ENCODE measurements at places on chromosomes 2 and 18. TPM values are rescaled to one million over a fixed set of nuclear protein-coding genes. Genes with fewer than 3 reads are reported as not detected.

GRCh38 chr2:36553683-36554082 lies 44.3 kb downstream of the FEZ2 start:
- no peak for DNase-seq
- peaks cover 31% of the 10 kb centered on the region for H3K4me1 ChIP-seq
- peaks cover 28% of the 10 kb centered on the region for H3K36me3 ChIP-seq
- no peak overlapping the region for H3K27ac ChIP-seq
- H3K4me3 ChIP-seq = no peak overlapping the region
- no peaks in the 10 kb centered on the region for H3K27me3 ChIP-seq

GRCh38 chr2:49032936-49033335 lies 121.4 kb downstream of the FSHR start:
- peaks cover 6% of the 10 kb centered on the region for H3K4me1 ChIP-seq
- H3K27ac ChIP-seq = no peak overlapping the region
- H3K4me3 ChIP-seq = no peak overlapping the region
- no peaks in the 10 kb centered on the region for H3K36me3 ChIP-seq
- H3K27me3 ChIP-seq = no peaks in the 10 kb centered on the region
- no peak for DNase-seq

DNA sequence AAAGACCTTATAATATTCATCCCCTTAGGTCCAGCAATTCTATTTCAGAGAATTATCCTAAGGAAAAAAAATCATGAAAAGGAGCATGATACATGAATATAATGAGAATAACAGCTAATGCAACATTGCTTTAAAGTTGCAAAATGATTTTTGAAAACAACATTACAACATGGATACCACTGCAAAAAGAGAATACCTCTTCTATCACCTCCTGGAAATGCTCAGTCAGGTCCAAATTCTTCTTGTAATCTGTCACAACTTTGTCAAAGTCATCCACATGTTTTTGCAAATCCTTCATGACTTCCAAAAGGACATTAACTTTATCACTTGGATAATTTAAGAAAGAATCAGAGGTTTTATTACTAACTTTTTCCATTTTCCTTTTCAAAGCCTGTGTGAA lies 47.9 kb upstream of the TTN start:
- no peak for DNase-seq
- no peak overlapping the region for H3K27ac ChIP-seq
- peaks cover 7% of the 10 kb centered on the region for H3K4me1 ChIP-seq
- H3K36me3 ChIP-seq = no peaks in the 10 kb centered on the region

- no peak for DNase-seq
- H3K36me3 ChIP-seq = no peaks in the 10 kb centered on the region
- H3K4me3 ChIP-seq = no peak overlapping the region
- no peaks in the 10 kb centered on the region for H3K4me1 ChIP-seq
- H3K27ac ChIP-seq = no peak overlapping the region
- H3K27me3 ChIP-seq = no peaks in the 10 kb centered on the region
Observed at GRCh38 chr2:76556018-76556417, 845.3 kb upstream of the GCFC2 start.

DNA sequence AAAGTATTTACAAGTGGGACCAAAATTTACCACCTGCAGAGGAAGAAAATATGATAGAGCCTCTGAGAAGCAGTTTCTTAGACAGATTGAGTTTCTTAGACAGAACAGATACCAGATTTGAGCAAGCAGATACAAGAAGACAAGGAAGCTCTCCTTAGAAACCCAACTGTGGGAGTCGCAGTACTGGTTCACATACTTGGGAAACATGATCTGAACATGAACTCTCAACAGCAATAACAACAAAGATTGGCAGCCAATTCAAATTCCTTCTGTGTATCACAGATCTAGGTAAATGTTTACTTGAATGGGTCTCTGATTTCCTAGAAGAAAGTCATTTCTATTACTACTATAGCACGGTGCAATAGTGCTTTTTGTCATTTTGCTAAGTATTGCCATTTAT lies 82.1 kb downstream of the OLA1 start:
- H3K36me3 ChIP-seq = peaks cover 33% of the 10 kb centered on the region
- DNase-seq = no peak

DNA sequence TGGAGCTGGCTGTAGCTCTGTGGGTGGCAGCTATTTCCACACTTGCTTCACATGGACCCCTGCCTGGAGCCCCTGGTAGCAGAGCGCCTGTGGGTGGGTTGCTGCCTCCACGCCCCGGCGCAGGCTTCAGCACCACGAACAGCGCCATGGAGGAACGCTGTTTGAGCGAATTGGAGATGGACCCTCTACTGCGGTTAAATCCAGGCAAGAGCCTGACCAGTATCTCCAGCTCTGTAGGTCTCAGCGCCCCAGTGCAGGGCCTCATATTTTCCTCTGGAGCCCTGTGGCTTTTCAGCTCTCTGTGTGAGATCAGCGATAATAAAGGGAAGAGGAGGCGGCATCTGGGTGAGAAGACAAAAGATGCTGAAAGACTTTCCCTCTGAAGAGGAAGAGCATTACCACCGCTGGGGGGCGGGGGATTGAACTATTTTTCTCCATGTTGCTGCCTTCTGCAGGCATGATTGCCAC lies 12.0 kb downstream of the ONECUT2 start:
- H3K27ac ChIP-seq = no peak overlapping the region
- H3K27me3 ChIP-seq = peaks cover 91% of the 10 kb centered on the region
- no peak overlapping the region for H3K4me3 ChIP-seq
- DNase-seq = peak; percentile 86

GRCh38 chr18:39647627-39648534 lies 2082.3 kb upstream of the CELF4 start:
- H3K4me3 ChIP-seq = no peak overlapping the region
- H3K4me1 ChIP-seq = peaks cover 13% of the 10 kb centered on the region
- H3K27me3 ChIP-seq = no peaks in the 10 kb centered on the region
- no peak for DNase-seq
- no peaks in the 10 kb centered on the region for H3K36me3 ChIP-seq
- H3K27ac ChIP-seq = peak overlapping the region; percentile 4

- peak overlapping the region; percentile 97 for H3K27ac ChIP-seq
- H3K4me3 ChIP-seq = no peak overlapping the region
- H3K36me3 ChIP-seq = no peaks in the 10 kb centered on the region
- DNase-seq = peak; percentile 17
- peaks cover 47% of the 10 kb centered on the region for H3K4me1 ChIP-seq
Observed at GRCh38 chr2:239230318-239231052, 170.3 kb downstream of the HDAC4 start.

- DNase-seq = no peak
- H3K27me3 ChIP-seq = peaks cover 16% of the 10 kb centered on the region
- peaks cover 6% of the 10 kb centered on the region for H3K4me1 ChIP-seq
- no peak overlapping the region for H3K4me3 ChIP-seq
Observed at GRCh38 chr2:99524056-99524455, 34.2 kb upstream of the REV1 start.

GRCh38 chr2:20592106-20593071 lies 58.5 kb downstream of the HS1BP3 start:
- H3K27me3 ChIP-seq = no peaks in the 10 kb centered on the region
- peaks cover 2% of the 10 kb centered on the region for H3K4me1 ChIP-seq
- no peak for DNase-seq
- no peak overlapping the region for H3K27ac ChIP-seq

GRCh38 chr2:61266632-61267505 lies 104.9 kb downstream of the C2orf74 start:
- H3K36me3 ChIP-seq = peaks cover 42% of the 10 kb centered on the region
- DNase-seq = no peak
- no peaks in the 10 kb centered on the region for H3K27me3 ChIP-seq
- H3K27ac ChIP-seq = peak overlapping the region; percentile 35

DNA sequence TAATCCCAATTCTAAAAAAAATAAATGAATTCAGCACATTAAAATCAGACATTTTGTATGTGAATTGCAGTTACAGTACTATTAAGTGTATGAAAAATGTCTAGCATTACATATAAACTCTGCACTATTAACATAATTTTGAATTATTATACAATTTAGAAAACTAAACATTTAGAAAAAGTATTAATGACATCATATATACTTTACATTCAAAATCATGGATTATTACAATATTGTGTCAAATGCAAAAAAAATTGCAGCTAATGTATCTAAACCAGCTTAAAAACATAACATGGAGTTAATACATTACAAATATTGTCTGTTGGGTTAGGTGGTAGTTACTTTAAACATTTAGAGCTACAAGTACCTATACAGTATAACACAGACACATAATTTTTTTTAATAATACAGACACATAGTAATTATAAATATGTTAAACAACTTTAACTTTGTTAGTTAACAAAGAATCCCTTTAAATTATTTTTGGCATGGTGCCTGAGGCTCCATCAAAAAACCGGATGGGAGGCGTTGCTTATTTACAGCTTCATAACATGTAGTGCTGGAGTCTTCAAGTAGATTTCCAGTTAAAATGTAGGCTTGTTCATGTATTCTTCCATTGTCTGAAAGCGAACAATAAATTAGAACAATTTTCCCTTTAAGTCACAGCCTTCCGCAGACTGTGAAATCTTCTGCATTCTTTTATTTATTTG lies 79.1 kb downstream of the AP1S3 start:
- no peak for DNase-seq
- H3K4me3 ChIP-seq = no peak overlapping the region
- peak overlapping the region; percentile 87 for H3K27ac ChIP-seq
- peaks cover 28% of the 10 kb centered on the region for H3K4me1 ChIP-seq

DNA sequence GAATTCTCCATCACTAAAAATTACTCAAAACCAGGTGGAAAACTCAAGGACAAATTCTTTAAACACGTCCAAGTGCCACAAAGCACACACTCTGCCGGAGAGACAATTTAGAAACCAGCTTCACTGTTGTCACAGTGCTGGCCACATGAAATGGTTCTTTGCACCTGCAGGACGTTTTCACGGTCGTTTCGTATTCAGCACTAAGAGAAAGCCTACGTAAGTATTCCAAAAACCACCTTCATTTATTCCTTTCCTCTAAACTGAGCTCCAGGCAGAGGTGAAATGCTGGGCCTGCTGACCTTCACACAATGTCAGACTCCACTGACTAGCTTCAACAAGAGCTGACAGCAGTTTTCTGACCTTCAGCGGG lies 680 bp downstream of the ATP5F1A start:
- H3K27ac ChIP-seq = peak overlapping the region; percentile 98
- DNase-seq = no peak
- no peaks in the 10 kb centered on the region for H3K27me3 ChIP-seq
- H3K36me3 ChIP-seq = peaks cover 9% of the 10 kb centered on the region
- H3K4me1 ChIP-seq = peaks cover 24% of the 10 kb centered on the region

- H3K27me3 ChIP-seq = no peaks in the 10 kb centered on the region
- H3K4me1 ChIP-seq = peaks cover 4% of the 10 kb centered on the region
- DNase-seq = no peak
Observed at GRCh38 chr2:70045932-70046331, 41.3 kb upstream of the PCBP1 start.

Gene NAT8
- total RNA-seq = not detected

Gene NXPH2
- 6.1 TPM for total RNA-seq

Gene OSR1
- total RNA-seq = 26.0 TPM

Gene CYS1
- total RNA-seq = 1.4 TPM

Gene ORC4
- total RNA-seq = 69.8 TPM

Gene PLGLB1
- 8.4 TPM for total RNA-seq
